ENCODE measurements at places on chromosomes 7 and 10. TPM values are rescaled to one million over a fixed set of nuclear protein-coding genes. Genes with fewer than 3 reads are reported as not detected.

The MACC1 gene
- not detected for total RNA-seq

The HSPA12A gene
- 12.6 TPM for total RNA-seq

The VAX1 gene
- total RNA-seq = 1.7 TPM

The TMEM225B gene
- total RNA-seq = 1.2 TPM

The HABP2 gene
- total RNA-seq = 0.07 TPM

The CPXM2 gene
- not detected for total RNA-seq

The SNX10 gene
- 4.6 TPM for total RNA-seq

The NYAP1 gene
- 2.3 TPM for total RNA-seq

The OR9A4 gene
- not detected for total RNA-seq

The RELN gene
- 0.01 TPM for total RNA-seq

The SPDYE2 gene
- total RNA-seq = not detected

The HOGA1 gene
- 0.76 TPM for total RNA-seq

The C10orf67 gene
- total RNA-seq = 0.17 TPM

The ACSL5 gene
- total RNA-seq = 0.12 TPM

All from A549 treated with CORT108297 at 1 μM for 4 hours (cell line).